Ascending aorta (tissue), 2 donors: ENCODE measurements at places on chromosomes 1 and 21. TPM values are rescaled to one million over a fixed set of nuclear protein-coding genes. Genes with fewer than 3 reads are reported as not detected.

DNA sequence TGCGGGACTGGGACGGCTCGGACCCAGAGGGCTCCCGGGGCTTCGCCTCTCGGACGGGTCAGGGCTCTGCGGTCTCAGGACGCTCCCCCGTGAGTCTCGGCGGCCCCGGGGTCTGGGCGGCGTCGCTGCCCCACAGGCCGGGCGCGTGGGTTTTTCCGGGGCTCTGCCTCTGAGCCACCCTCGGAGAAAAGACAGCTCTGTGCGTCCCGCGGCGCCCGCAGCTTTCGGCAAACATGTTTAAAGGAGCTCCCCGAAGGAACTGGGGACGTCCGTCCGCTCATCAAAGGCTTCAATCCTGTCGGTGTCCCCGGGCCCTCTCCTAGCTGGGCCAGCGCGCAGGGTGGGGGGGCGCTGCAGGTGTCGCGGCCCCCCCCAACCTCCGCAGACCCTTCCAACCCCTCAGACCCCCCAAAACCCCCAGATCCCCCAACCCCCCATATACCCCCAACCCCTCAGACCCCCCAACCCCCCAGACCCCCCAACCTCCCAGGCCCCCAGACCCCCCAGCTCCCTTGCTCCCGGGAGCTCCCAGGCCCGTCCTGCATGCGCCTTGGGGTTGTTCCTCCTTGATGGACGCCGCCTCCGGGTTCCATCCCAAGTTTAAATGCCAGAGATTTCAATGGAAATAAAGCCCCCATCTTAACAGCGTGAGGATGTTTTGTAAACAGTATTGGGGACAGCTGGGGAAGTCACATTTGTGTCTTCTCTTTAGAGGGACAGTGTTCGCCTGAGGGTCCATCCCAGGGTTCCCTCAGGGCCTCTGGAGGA lies 996 bp upstream of the C1orf159 start:
- DNase-seq = no peak

GRCh38 chr1:98854137-98854536 lies 150.5 kb downstream of the PLPPR5 start:
- no peak for DNase-seq

- DNase-seq = no peak
These were observed 15.4 kb downstream of the HDAC1 start for GRCh38 chr1:32307324-32307723.

DNA sequence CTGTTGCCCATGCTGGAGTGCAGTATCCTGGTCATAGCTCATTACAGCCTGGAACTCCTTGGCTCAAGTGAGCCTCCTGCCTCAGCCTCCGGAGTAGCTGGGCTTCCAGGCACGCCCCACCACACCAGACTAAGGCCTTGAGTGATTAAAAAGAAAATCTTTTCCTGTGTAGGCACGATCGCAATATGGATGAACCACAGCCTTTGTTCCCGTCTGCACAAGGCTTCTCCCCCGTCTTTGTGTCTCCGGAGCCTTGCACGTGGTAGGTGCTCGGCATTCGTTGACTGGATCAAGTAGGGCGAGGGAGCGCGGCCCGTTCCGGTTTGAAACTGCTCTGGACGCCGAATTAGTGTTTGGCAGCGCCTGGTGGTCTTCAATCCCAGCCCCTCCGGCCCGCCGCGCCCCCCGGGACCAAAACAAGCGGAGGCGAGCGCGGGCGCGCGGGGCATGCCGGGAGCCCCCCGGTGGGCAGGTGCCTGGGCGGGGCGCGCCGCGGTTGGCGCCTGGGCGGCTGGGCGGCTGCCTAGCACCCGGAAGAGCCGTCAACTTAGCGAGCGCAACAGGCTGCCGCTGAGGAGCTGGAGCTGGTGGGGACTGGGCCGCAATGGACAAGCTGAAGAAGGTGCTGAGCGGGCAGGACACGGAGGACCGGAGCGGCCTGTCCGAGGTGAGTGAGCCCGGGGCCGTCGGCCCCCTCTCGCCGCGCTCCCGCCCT lies at the start of gene SFT2D2:
TSS of gene SFT2D2 (plus strand) at position 529 of the 715 bp plus-strand sequence. CDS start at position 605, 76 bp downstream.
- DNase-seq = peak; percentile 90

GRCh38 chr1:119260506-119260905 lies 108.1 kb upstream of the HAO2 start:
- no peak for DNase-seq

Gene LDLRAD1
- not detected for total RNA-seq
